Tongue (tissue), 3 donors: ENCODE measurements at places on chromosomes 4 and X.

- no peak for DNase-seq
Observed at GRCh38 chrX:39527025-39527424, 570.7 kb downstream of the BCOR start.

DNA sequence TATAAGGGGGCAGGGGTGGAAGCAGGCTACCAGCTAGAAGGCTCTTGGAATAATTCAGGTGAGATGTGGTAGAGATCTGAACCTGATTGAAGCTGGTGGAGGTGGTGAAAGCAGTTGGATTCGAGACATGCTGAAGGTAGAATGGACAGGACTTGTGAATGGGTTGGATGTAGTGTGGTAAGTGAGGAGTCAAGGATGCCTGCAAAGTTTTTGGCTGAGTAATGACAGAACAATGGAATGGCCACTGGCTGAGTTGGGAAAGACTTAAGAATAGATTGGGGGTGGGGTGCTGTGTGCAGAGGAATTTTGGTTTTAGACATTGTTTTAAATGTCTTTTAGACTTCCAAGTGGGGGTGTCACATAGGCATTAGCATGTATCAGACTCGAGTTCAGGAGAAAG is 33.5 kb downstream of the HPF1 start:
- no peak for DNase-seq

DNA sequence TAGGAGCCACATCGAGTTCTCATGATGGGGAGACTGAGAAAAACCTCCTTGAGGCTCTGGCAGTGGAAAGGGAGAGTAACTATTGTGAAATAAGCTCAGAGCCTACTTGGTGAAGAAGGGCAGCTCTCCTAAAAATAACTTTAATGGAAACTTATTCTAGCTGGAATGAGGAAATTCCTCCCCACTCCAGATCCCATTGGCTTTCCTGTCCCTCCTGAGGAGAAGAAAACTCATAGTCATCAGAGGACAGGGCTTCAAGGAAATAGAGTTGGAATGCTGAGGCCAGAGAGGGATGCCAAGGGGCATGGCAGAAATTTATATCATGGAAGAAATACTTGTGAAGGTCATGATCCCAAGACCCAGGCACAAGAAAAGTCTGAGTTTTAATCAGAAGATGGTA is 70.7 kb upstream of the TAPT1 start:
- no peak for DNase-seq

GRCh38 chr4:85672959-85673358 is 198.0 kb downstream of the ARHGAP24 start:
- no peak for DNase-seq

- no peak for DNase-seq
Observed at GRCh38 chr4:151569650-151570049, 160.7 kb downstream of the FHIP1A start.

DNA sequence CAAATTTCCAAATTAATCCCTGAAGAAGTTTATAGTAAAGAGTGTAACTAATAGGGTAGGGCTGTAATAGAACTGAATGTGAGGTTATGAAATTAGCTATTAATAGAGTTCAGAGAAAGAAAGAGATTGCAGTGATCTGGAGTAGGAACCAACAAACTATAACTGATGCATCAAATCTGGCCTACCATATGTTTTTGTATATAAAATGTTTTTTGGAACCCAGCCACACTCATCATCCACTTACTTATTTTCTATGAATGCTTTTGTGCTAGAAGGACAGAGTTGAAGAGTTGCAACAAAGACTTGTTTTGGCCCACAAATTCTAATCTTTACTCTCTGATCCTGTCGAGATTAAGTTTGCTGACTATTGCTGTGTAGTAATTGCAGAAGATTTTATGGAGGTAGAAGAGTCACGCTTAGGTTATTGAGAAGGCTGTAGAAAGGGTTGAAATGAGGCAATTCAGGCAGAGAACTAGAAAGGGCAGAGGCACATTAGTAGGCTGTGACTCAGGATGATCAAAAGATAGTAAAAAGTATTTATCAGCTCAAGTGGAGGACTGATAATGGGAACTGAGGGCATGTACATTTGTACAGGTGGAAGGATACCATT is 298.7 kb upstream of the EMCN start:
- DNase-seq, result peak; percentile 39

GRCh38 chr4:25015012-25015411 is 15.7 kb downstream of the LGI2 start:
- no peak for DNase-seq

DNA sequence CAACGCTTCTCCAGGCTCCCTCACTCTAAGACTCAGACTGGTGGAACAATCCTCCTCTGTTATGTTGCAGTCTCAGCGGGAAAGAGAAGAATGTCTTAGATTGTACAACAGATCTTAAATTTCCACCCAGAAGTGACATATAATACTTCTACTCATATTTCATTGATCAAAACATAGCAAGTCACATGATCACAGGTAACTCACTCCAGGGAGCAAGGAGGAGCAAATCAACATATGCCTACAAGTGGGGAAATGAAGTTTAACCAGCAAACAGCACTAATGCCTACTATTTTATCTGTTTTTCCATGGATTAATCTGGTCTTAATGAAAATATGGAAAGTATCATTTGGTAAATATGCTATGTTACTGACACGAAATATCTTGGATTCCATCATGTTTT is 819.8 kb downstream of the CCSER1 start:
- no peak for DNase-seq

DNA sequence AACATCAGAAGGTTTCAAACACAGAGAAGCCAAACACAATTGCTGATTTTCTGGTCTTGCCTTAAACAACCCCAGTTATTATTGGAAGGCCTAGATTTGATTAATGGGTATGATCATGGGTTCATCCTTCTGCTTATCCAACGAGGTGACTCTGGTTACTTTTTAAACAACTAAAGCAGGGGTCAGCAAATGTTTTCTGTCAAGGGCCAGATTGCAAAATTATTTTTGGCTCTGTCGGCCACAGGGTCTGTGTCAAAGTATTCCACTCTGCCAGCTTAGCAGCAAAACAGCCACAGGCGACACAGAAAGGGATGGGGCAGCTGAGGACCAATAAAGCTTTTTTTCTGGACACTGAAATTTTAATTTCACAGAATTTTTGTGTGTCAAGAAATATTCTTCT is 249.1 kb upstream of the STS start:
- no peak for DNase-seq

GRCh38 chr4:152321923-152322322 is 214.0 kb downstream of the FBXW7 start:
- DNase-seq, result peak; percentile 19

DNA sequence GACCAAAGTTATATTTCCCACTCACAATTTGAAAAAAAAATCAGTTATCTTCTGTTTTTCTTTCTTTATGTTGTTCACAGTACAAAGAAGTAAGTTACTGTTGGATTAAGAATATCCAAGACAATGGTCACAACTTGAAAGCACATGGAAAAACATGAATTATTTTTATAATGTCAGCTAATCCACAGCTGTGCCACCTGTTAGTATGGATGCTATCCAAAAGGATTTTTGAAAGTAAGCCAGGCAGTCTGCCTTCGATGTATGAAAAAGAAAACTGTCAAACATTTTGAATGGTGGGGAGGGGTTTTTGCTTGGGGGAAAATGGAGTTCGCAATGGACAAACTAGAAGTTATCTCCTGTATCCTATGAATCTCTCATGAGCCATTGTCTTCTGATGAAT is 6.2 kb downstream of the GPM6A start:
- peak; percentile 36 for DNase-seq

- no peak for DNase-seq
Observed at GRCh38 chr4:48180234-48180633, 46.2 kb upstream of the TXK start.

DNA sequence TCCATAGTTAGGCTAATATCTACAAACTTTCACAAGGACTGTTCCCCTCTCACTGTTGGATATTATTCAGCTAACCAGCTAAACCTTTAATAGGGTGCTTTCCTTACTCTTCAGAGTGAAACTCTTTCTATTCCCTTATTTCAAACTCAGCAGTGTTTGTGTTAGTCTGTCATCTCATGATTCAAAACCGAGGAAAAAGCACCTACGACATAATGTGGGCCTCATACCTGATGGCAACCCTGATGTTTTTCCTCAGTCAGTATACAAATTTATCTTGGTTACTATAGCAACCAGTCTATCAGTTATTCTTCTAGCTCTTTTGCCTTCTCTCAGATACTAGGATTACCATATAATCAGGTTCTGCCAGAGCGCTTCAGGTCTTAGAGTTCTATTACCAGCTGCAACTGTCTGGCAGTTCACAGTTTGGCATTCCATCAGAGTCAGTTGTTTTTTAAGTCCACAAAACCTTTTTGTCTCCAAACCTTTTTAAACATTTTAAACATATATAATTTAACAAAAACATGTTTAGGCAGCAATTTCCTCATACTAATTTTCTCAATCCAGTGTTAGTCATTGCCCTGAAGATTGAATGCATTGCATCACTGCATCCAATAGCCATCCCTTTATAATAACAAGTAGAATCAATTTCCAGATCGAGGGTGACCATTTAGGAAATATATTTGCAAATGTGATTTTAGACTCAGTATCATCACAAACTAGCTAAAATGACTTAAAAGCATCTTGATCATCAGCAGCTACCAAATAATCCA is 7.4 kb downstream of the WDR44 start:
- DNase-seq, result peak; percentile 21

- DNase-seq, result no peak
Observed at GRCh38 chr4:38765382-38765781, 17.4 kb downstream of the TLR10 start.

- DNase-seq, result no peak
Observed at GRCh38 chrX:40465735-40466551, 114.8 kb upstream of the ATP6AP2 start.

DNA sequence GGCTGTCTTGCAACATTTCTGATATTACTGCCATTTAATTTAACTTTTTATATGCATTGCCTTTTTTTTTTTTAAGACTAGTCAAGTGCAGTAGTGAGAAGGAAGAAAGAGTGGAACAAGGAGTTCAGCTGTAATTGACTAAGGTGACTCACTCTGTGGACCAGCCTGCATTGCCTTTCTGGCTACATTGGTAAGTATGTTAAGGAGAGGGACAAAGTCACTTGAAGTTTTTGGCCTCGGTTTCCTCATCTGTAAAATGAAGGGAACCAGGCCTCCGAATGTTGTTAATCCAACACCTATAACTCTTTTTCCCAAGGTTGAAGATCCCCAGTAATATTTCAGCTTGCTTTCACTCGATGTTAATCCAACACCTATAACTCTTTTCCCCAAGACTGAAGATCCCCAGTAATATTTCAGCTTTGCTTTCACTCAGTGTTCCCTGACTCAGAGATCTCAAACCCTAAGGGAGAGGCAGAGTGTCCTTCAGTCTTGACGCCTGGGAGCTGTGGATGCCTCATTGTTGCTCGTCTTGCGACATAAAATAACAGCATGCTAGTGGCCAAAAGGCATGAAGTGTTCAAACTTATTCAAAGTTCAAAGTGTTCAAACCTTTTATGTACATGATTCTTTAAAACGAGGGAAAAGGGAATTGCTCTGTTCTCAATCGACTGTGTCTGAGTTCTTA is 102.0 kb downstream of the SORBS2 start:
- no peak for DNase-seq

- DNase-seq, result no peak
Observed at GRCh38 chr4:154044108-154044531, 255.2 kb upstream of the SFRP2 start.

GRCh38 chr4:188041721-188042120 is 46.1 kb downstream of the ZFP42 start:
- no peak for DNase-seq

- DNase-seq, result no peak
Observed at GRCh38 chr4:80540785-80541469, 205.4 kb downstream of the CFAP299 start.

GRCh38 chr4:123244137-123244536 is 152.5 kb upstream of the SPRY1 start:
- DNase-seq, result peak; percentile 43

DNA sequence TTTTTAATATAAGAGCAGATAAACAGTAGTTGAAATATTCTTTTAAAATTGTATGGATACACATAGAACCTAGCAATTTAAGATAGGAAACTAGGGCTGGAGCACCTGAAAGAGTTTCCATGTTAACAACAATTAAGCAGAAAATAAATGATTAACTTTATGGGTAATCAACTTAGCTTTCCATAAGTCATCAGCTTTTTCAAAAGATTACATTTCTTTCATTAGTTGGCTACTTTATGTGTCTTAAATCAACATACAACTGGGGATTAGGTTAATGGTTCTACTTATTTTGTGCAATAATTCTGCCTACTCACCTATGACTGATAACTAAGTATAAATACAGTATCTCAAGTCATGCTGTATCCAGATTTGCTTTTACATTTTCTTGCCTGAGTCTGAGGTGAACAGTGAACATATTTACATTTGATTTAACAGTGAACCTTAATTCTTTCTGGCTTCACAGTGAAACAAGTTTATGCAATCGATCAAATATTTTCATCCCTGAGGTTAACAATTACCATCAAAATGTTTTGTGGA is at the start of gene ANXA10:
Gene ANXA10 (plus strand): TSS at position 362 of the 537 bp plus-strand sequence. CDS start 164 bp downstream, at position 526.
- DNase-seq, result no peak
